Calu3 (cell line): ENCODE measurements at places on chromosomes 5 and 9. TPM values are rescaled to one million over a fixed set of nuclear protein-coding genes. Genes with fewer than 3 reads are reported as not detected.

- H3K4me3 ChIP-seq = no peak overlapping the region
- no peak for DNase-seq
- H3K36me3 ChIP-seq = no peaks in the 10 kb centered on the region
- no peaks in the 10 kb centered on the region for H3K4me1 ChIP-seq
Measured at GRCh38 chr5:9733486-9733885, 103.3 kb upstream of the TAS2R1 start.

PRR7 gene
- 25.2 and 27.6 TPM in 2 replicates for total RNA-seq

TMEM174 gene
- total RNA-seq = not detected in 2 replicates

DNA sequence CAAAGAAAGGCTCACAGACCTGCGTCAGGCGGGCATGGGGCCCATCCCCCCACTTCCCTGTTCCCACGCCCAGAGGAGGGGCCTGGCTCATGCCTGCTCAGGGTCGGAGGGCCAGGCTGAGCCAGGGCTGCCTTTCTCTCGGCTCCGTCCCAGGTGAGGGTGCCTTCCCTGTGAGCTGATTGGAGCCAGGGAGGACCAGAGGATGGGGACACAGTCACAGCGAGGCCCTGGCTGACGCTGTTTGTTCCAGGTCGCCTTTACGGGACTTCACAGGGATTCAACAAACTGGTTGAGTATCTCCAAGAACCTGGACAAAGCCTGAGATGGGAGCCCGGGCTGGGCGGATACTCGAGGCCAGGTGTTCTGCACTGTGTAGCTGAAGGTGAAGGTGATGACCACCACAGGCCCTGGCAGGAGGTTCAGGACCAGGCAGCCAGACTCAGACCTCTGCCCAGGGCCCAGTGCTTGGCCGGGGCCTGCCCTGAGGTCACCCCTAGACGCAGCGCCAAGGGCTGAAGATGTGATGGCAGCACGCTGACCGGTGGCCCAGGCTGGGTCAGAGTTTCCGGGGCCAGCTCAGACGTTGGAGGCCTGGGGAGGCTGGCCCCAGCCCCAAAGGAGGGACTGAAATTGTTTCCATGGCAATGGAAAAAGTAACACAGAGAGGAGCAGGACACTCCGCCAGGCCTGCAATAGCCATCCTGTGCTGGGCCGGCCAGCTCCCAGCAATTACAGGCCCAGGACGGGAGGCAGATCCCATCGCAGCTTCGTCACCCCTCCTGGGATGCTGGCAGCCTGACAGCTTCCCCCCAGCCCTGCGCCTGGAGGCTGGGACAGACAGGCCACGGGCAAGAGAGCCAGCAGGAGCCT lies 65.3 kb upstream of the ADAMTS2 start:
- H3K4me3 ChIP-seq = no peak overlapping the region
- H3K27ac ChIP-seq = no peak overlapping the region
- no peak for DNase-seq
- H3K36me3 ChIP-seq = no peaks in the 10 kb centered on the region

DNA sequence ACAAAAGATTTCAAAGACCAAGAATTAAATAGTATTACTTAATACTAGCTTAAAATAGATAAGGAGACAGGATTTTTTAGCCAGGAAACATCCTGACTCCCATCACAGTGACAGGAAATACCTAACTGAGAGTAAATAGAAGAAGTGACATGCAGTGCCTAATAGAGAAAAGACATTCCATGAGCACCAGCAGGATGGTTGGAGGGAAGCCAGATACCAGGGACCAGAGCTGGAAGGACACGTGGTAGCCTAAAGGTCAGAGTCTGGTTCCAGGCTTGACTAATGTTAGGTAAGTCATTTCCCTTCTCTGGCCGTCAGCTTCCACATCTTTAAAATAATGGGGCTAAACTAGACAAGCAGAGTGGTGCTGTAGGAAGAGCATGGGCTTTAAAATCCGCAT lies 41.6 kb downstream of the CDK5RAP2 start:
- H3K27ac ChIP-seq = no peak overlapping the region
- no peak overlapping the region for H3K4me3 ChIP-seq
- DNase-seq = no peak
- no peaks in the 10 kb centered on the region for H3K36me3 ChIP-seq
- H3K27me3 ChIP-seq = no peaks in the 10 kb centered on the region
- peaks cover 8% of the 10 kb centered on the region for H3K4me1 ChIP-seq

GRCh38 chr5:155905364-155905763 lies 421.6 kb upstream of the SGCD start:
- H3K36me3 ChIP-seq = no peaks in the 10 kb centered on the region
- no peaks in the 10 kb centered on the region for H3K4me1 ChIP-seq
- DNase-seq = no peak

DNA sequence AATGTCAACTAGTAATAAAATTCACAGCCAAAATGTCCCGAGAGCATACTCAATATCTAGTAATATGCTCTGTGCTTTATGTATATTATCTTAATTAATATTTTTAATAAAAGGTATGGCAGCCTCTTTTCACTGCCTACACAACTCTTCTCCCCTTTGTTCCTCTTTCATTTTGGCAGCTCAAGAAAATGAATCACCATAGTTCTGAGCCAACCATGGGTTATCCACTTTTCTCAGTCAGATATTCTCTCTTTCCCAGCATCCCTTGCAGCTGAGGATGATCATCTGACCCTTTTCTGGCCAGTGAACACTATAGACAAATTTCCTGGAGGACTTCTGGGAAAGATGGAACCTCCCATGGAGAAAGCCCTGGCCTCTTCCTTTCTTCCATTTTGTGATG lies 8.2 kb upstream of the DOCK8 start:
- no peak overlapping the region for H3K27ac ChIP-seq
- DNase-seq = no peak
- H3K4me3 ChIP-seq = no peak overlapping the region

TXNDC8 gene
- not detected in 2 replicates for total RNA-seq

- H3K4me1 ChIP-seq = peaks cover 35% of the 10 kb centered on the region
- H3K27me3 ChIP-seq = no peaks in the 10 kb centered on the region
- H3K36me3 ChIP-seq = no peaks in the 10 kb centered on the region
- peak overlapping the region; percentile 44 for H3K27ac ChIP-seq
Measured at GRCh38 chr9:103364753-103365152, 369.6 kb downstream of the CYLC2 start.

- no peak overlapping the region for H3K4me3 ChIP-seq
- H3K27me3 ChIP-seq = no peaks in the 10 kb centered on the region
- H3K27ac ChIP-seq = no peak overlapping the region
- DNase-seq = no peak
- H3K36me3 ChIP-seq = peaks cover 5% of the 10 kb centered on the region
- H3K4me1 ChIP-seq = peaks cover 27% of the 10 kb centered on the region
Measured at GRCh38 chr9:131661568-131662288, 78.1 kb downstream of the RAPGEF1 start.

DNA sequence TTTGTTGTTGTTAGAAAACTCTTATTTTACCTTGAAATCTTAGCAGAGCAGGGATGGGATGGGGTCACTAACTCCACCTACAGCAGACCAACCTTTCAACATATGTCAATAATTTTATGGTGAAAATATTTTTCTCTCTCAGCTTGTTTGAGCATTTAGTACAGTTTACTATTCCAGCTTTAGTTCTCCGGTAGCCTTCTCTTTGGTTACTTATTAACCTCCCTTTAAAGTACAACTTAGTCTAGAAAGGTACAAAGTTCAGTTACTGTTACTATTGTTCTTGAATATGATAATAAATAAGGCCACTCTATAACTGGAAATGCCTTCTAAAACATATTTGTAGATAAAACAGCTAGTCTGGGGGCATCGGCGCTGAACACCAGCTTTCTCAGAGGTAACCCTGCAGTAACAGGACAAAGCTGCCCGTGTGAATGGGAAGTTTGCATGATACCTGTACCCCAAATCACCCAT lies 233.3 kb downstream of the PCSK1 start:
- DNase-seq = peak; percentile 12
- peak overlapping the region; percentile 41 for H3K4me3 ChIP-seq
- H3K27me3 ChIP-seq = no peaks in the 10 kb centered on the region
- H3K27ac ChIP-seq = peak overlapping the region; percentile 40
- no peaks in the 10 kb centered on the region for H3K36me3 ChIP-seq

- H3K36me3 ChIP-seq = no peaks in the 10 kb centered on the region
- H3K27me3 ChIP-seq = no peaks in the 10 kb centered on the region
- no peak overlapping the region for H3K27ac ChIP-seq
- DNase-seq = peak; percentile 10
Measured at GRCh38 chr9:87883990-87884389, 1.3 kb downstream of the SPATA31E1 start.

FGF18 gene
- 0.61 and 0.76 TPM in 2 replicates for total RNA-seq

- no peak overlapping the region for H3K27ac ChIP-seq
- no peak for DNase-seq
- peaks cover 80% of the 10 kb centered on the region for H3K36me3 ChIP-seq
- no peak overlapping the region for H3K4me3 ChIP-seq
- peaks cover 10% of the 10 kb centered on the region for H3K4me1 ChIP-seq
- no peaks in the 10 kb centered on the region for H3K27me3 ChIP-seq
Measured at GRCh38 chr5:16695779-16696178, 79.0 kb upstream of the RETREG1 start.

GRCh38 chr9:78103971-78104433 lies 72.4 kb upstream of the GNAQ start:
- no peaks in the 10 kb centered on the region for H3K27me3 ChIP-seq
- no peak overlapping the region for H3K27ac ChIP-seq
- no peak for DNase-seq
- no peaks in the 10 kb centered on the region for H3K36me3 ChIP-seq
- H3K4me3 ChIP-seq = no peak overlapping the region

DNA sequence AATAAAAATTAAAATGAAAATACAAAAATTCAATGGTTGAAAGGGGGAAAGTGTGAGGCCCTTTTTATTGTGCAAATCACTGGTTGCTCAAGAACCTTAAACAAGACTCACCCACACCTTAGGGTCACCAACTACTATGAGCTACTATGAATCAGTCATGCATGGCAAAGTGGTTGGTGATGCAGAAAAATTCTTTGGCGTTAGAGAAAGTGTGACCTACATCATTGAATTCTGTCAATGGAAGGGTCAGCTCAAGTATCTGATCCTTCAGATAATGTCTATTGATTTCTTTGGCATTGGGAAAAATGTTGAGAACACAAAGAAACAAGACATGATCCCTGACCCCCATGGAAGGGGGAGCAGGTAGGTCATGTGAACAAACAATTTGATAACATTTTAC lies 149.7 kb upstream of the ADCY2 start:
- DNase-seq = no peak
- no peak overlapping the region for H3K4me3 ChIP-seq
- no peaks in the 10 kb centered on the region for H3K36me3 ChIP-seq
- H3K4me1 ChIP-seq = no peaks in the 10 kb centered on the region
- no peaks in the 10 kb centered on the region for H3K27me3 ChIP-seq

GRCh38 chr9:135478829-135479468 lies 633 bp upstream of the PPP1R26 start:
- H3K27ac ChIP-seq = peak overlapping the region; percentile 94
- H3K4me3 ChIP-seq = peak overlapping the region; percentile 84
- H3K4me1 ChIP-seq = no peaks in the 10 kb centered on the region
- peaks cover 25% of the 10 kb centered on the region for H3K36me3 ChIP-seq
- peak; percentile 34 for DNase-seq

RNF180 gene
- total RNA-seq = 2.1 and 2.4 TPM in 2 replicates

DNA sequence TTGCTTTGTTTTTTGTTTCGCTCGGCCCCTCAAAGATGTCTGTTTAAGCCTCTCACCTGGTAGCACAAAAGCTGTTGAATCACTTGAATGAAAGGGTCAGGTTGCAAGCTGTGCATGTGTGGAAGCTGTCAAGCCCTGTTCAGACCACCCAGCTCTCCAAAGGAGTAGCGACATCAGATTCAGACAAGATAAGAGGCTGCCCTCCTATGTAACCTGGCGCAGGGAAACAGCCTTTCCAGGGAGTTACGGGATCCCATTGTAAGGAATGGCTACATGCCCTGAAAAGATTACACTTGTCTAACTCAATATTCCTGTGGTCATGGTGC lies 2.9 kb downstream of the FREM1 start:
- no peak for DNase-seq
- H3K27ac ChIP-seq = no peak overlapping the region
- no peaks in the 10 kb centered on the region for H3K36me3 ChIP-seq
- no peaks in the 10 kb centered on the region for H3K4me1 ChIP-seq

DNA sequence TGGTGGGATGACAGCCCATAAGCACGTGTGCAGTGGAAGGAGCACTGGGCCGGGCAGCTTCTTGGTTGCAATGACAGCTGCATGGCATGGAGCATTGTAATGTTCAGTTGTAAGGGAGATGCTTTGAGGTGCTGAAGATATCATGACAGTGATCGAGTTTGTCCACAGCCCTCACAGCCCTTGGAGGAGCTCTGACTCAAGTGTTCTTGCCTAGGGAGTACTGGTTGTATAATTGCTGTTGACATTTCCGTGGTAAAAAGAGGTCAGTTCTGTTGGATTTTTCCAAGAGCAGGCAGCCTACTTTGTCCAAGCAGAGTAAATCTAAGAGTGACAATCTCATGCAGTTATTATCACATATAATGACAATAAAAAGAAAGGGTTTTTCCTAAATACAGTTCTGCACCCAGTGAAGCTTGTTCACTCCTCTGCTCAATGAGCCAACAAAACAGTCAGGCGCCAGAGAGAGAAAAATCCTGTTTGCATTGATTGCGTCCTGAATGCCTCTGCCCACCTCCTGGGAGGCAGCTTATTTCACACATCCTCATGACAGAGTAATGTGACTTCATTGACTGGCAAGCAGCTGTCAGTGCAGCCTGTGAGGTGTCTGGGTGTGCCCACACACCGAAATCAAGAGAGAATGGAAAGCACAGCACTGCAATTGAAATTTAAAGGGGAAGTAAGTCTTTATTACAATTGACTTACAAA lies 248.0 kb downstream of the NTRK2 start:
- H3K4me1 ChIP-seq = no peaks in the 10 kb centered on the region
- no peaks in the 10 kb centered on the region for H3K36me3 ChIP-seq
- no peaks in the 10 kb centered on the region for H3K27me3 ChIP-seq
- H3K4me3 ChIP-seq = no peak overlapping the region
- no peak overlapping the region for H3K27ac ChIP-seq
- no peak for DNase-seq

ENTPD8 gene
- total RNA-seq = 0.97 and 1.6 TPM in 2 replicates

OCLN gene
- total RNA-seq = 154 and 161 TPM in 2 replicates

DNA sequence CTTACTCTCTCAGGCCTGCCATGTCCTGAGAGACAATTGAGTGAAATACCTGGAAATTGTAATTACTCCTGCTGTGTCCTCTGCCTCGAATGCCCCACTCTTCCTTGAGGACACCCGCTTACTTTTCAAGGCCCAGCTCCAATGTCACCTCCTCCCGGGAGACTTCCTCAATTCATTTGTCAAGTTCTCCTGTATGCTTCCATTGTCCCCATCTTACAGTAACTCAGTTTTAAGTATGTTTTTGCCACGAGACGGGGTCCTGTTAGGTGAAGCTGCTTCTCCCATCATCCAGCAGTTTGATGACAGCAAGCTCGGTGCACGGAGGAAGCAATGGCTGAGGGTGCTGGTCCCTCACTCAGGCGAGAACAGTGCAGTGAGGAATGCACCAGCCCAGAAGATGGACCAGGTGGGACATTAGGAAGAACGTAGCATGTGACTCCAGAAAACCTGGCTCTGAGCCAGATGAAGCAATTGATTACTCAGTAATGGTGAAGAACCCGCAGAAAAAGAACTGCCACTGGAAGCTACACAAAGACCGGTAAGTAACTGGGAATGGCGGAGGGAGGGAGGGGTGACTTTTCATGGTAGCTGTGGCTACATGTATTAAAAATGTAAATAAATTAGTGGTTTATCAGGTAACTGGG lies 274.8 kb downstream of the DENND1A start:
- no peaks in the 10 kb centered on the region for H3K36me3 ChIP-seq
- no peak overlapping the region for H3K27ac ChIP-seq
- no peak overlapping the region for H3K4me3 ChIP-seq
- H3K27me3 ChIP-seq = no peaks in the 10 kb centered on the region
- H3K4me1 ChIP-seq = no peaks in the 10 kb centered on the region
